ENCODE measurements at places on chromosomes 5 and 9.

- DNase-seq: no peak
These were observed 81.1 kb downstream of the PTPN3 start for GRCh38 chr9:109417054-109417453.

DNA sequence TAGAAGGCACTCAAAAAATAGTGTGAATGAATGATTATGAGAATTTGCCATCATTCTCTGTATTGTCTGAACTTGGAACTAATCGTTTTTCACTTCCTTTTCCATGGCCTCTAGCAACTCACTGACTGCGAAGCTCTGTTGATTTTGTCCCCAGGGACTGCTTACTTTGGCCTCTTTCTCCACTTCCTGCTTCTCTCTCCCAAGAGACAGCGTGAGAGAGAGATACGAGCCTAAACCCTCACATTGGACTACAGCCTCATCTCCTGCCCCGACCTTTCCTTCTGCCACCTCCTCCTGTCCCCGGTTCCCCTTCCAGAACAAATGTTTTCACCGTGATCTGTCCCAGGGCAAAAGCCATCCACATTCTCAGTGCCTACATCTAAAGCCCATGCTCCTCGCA, 300.8 kb upstream of the PANK3 start:
- DNase-seq: no peak

- DNase-seq: no peak
These were observed 1.3 kb downstream of the TENT2 start for GRCh38 chr5:79613549-79613948.

DNA sequence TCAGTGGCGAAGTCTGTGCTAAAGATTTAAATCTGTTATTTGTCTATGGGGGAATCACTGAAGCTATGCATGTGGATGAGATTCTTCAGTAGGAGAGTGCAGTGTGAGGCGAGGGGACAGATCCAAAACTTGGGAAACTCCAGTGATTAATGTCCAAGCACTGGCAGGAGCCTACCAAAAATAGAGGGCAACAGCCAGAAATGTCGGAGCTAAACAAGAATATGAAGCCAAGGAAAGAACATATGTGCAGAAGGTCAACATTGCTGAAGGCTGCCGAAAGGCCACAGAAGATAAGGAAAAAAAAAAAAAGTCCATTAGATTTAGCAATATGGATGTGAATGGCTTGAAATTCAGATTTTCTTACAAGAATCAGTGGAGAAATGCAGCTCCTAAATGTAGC, 61.8 kb downstream of the C6 start:
- DNase-seq: no peak

DNA sequence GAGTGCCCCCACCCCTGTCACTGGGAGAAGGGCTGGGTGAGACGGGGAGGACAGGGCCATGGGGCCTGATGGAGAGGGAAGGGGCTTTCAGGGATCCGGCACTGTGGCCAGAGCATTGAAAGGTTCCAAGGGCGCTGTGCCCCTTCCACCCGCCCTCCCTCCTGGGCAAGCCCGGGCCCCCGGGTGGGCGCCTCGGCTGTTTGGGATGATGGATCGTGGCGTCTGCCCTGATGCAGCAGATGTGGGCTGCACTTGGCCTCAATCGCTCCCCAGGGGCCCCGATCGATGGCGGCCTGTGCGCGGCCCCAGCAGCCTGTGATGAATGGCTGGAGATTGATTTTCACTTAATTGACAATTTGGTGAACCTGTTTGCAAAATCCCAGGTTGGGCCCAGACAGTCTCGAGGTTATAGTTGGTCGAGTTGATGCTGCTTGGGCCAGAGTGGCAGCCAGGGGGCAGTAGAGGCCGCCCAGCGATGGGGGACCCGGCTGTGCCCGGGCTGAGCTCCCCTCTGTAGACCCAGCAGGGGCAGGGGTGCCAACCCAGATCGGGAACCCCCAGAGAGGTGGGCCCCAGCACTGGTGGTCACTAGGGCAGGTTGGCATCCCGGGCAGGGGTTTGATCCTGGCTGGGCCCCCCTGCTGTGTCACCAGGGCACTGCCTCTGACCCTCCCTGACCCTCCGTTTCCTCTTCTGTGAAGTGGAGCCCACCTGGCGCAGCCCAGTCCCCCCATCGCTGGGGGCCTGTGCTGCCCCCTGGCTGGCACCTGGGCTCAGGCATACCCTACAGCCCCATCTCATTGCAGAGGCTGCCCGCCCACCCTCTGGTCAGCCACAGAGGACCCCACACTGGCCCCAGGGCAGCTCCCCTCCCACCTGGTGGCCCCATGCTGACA, 34.7 kb downstream of the LHX3 start:
- no peak for DNase-seq

DNA sequence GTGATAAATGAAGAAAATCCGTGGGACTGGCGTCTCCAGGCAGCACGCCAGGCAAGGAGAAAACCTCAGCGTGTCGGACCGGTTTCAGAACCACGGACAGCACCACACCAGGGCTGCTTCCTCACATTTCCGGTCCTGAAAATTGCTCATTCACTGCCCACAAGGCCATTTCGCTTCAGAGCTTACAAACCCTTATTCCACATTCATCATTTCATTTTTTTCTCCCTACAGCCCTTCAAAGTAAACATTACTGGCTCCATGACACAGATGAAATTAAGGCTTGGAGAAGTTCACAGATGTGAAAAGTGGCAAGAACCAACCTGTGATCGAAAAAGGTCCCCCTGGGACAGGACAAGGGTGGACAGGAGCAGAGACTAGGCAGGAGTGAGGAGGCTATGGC, 1.5 kb upstream of the GPRIN1 start:
- peak; percentile 64 for DNase-seq

DNA sequence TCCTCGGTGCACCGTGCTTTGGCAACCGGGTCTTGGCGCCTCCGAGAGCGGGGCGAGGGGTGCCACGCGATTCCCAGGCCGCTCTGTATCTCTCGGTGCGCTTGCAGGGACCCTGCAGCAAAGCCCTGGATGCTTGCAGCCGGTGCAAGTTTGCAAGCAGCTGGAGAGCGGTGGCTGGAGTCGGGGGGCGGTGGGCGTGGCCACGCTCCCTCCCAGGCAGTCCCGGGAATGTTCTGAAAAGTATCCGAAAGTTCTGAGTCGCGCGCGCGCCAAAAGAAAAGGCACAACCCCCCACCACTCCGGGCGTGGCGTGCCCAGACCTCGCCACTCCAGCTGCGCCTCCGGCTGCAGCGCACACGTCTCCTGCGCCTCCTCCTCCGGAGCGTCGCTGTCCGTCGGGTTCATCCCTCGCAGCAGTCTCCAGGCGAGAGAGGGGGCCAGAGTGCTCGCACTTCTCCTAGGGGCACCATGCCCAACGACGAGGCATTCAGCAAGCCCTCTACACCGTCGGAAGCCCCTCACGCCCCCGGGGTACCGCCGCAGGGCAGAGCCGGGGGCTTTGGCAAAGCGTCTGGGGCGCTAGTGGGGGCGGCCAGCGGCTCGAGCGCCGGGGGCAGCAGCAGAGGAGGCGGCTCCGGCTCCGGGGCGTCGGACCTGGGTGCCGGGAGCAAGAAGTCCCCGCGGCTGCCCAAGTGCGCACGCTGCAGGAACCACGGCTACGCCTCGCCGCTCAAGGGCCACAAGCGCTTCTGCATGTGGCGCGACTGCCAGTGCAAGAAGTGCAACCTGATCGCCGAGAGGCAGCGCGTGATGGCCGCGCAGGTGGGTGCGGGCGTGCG, at the start of gene DMRT1:
DMRT1 (plus strand) TSS at position 327 of the 839 bp plus-strand sequence; CDS start at position 469, 142 bp downstream.
- DNase-seq: no peak

- no peak for DNase-seq
These were observed 15.1 kb downstream of the SLC28A3 start for GRCh38 chr9:84325347-84325973.

DNA sequence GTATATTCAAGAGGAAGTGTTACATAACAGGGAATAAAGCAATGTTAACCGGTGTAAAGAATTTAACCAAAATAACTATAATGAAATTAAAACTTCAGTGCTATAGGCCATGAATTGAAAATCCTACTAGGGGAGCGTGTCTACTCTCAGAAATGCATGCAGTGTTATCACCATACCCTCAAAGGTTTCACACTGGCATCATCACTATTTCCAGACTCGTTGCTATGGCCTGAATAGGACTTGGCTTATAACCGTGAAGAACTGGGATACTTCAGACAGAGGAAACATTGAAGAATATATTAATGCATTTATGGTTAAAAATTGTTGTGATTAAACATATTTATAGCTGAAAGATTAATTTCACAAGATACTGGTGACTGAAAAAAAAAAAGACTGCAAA, 154.9 kb downstream of the EPB41L4A start:
- DNase-seq: no peak

DNA sequence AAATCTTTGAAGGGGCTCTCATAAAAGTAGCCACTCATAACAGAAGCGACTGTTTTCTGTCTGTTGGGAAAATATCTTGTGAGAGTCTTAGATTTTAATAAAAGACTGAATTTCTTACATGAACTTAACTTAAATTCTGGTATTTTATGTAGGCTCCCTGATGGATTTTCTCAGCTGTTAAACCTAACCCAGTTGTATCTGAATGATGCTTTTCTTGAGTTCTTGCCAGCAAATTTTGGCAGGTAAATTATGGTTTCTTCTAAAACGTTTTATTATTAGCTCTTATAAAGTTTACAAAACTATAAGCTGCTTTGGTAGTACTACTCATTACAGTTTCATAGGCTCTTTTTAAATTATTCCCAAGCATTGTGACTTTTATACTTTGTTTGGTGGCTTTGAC, 87.0 kb downstream of the ERBIN start:
- no peak for DNase-seq

DNA sequence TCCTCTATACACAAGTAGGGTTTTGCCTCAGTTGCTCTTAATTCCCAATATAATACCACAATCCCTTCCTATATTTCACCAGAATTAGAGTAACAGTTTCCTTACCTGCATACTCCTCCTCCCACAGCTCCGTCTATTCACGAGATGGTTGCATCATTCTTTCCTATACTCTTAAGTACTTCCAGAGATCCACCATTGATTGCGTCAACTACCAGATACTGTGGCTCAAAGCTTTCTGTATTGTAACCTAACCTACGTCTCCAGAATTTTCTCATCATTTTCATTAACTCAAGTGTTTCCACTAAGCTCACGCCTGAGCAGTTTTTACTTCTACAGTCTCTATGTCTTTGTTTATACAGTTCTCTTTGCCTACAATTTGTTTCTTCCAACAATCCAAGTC, 31.2 kb upstream of the MINAR2 start:
- DNase-seq: no peak

DNA sequence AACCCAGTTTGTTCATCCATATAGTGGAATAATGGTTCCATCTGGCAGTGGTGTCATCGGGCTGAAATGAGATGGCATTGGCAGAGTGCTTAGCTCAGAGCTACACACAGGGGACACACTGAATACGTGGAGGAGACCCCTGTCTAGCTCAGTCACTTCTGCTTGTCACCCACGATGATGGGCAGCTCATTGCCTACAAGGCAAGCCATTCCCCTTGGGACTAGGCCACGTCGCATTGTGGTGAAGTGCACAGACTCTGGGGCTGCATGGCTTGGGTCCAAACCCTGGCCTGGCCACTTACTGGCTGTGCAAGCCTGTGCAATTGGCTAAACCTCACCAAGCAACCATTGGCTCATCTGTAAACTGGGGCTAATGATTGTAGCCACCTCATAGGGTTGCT, 3.2 kb upstream of the FBP1 start:
- no peak for DNase-seq

GRCh38 chr5:171379961-171380360, 7.7 kb upstream of the NPM1 start:
- DNase-seq: no peak

- no peak for DNase-seq
These were observed 274.4 kb downstream of the EFNA5 start for GRCh38 chr5:107396351-107396690.

DNA sequence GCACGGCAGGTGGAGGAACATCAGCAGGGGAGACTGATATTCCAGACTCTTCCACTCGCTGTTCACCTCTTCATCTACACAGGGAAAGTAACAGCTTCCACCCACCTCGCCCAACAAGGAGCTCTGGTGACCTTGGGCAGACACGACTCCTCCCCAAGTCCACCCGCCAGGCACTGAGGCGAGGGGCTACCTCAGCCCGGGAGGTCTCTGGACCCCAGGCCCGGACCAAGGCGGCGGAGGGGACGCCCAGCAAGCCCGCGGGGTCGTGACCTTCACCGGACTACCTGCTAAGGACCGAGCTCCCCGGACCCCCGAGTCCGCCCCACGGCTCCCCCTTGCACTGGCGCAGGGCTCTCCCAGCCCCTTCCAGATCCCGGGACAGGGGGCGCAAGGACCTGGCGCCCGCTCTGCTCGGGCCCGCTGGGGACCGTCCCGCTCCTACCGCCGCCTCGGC, 70.2 kb upstream of the LPCAT1 start:
- DNase-seq: no peak

- no peak for DNase-seq
These were observed 40.2 kb downstream of the RASA1 start for GRCh38 chr5:87307796-87308423.
